Hematopoietic multipotent progenitor cell treated with erythropoietin and hydrocortisone succinate and interleukin-3 and kit ligand, for 4 days (in vitro differentiated cells): ENCODE measurements at places on chromosomes 4 and X.

- DNase-seq, result no peak
Measured at GRCh38 chr4:187212446-187213080, 488.9 kb upstream of the FAT1 start.

DNA sequence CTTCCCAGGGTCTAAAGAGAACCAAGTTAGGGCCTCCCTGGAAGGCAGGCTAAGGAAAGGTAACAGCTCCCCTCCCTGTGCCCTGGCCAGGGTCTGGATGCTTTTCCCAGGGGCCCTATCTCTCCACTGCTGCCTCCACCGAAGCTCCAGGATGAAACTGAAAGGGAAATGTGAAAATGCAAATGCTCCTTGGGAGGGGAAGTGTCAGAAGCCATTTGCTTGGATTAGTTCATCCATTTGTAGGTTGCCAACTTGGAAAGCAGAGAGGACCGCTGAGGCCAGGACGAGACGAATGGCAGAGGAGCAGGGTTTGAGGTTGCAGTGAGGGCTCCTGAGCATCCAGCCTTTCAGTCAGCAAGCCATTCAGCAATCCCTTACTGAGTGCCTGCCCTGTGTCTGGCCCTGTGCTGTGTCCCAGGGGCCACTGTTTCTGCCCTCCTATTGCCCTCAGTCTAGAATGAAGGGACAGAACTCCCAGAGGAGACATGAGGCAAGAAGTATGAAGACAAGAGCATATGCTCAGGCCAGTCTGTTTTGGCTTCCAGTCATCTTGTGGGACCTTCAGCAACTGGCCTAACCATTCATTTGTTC lies 45.9 kb upstream of the PGRMC1 start:
- DNase-seq, result no peak

DNA sequence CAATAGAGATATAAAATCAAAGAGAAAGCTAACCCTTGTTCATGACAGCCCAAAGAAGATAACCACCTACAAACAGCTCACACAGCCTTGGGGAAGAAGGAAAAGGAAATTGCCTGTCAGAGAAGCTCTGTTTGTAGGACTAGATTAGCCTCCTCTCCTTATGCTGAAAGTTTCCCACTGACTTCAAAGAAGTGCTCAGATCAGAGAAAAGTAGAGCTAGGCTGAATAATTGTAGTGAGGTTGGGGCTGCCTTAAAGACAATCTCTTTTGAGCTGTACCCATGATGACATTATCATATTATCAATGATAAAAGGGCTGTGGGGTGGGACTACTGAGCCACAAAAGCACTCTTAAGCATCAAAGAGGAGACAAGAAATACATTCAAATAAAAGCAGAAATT lies 223.0 kb upstream of the GALNT7 start:
- DNase-seq, result no peak

GRCh38 chr4:163693776-163694175 lies 199.3 kb downstream of the TMA16 start:
- no peak for DNase-seq

DNA sequence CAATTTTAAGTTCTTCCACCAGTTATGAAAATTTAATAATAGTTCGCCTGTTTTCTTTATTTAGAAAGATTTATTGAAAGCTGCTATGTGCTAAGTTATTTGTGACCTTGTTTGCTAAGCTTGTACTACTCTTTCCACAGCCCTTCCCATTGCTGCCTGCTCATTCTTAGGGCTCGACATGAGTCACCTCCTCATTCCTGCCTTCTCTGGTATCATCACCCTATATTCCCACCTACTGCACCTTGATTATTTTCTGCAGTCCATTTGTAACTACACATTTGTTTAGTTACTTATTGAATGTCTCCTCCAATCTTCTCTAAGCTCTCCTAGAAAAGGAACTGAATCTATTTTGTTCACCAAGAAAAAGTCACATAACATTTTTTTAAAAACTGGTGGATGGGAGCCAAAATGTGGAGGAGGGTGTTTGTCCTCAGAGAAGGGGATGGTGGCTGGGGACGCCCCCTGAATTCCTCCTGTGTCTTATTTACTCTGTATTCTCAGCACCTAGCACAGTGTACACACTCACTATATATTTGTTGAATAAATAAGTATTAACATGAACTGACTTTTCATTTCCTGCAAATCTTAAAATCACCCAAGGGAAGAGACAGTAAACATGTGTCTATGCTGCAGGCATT lies 3.7 kb upstream of the RAB9A start:
- DNase-seq, result no peak

GRCh38 chr4:20995610-20996009 lies 295.4 kb downstream of the PACRGL start:
- no peak for DNase-seq

DNA sequence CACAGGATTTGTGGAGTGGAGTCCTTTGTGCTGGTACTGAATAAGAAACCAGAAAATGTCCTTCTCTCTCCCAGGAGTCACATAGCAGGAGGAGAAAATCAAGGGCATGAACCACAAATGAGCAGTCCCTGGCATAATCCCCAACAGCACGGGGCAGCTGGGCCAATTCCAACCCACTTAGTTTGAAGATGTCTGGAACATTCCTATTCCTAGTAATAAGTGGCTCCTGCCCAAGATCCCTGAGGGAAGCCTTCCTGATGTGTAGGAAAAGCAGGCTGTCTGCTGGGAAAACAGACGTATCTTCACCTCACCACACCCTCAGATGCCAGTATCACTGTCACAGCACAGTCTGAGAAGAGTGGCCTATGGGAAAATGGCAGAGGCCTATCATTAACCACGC lies 182.8 kb upstream of the MAP3K15 start:
- no peak for DNase-seq

DNA sequence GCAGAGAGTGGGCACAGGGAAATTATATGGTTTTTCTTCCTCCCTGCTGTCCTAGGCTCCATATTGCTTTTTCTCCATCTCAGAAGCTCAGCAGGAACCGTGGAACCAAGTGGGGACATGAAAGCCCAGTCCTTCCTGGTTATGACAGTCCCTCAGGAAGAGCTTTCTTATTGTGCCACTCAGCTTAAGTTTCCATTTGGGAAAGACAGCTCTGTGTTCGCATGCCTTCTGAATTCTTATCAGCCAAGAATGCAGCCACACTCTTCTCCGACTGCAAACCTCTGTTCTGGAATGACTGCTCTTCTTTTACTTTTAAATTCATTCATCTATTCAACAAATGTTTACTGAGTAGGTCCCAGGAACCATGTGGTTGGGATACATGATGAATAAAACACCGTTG lies 58.0 kb upstream of the PPARGC1A start:
- no peak for DNase-seq

GRCh38 chrX:13087322-13088155 lies 43.1 kb upstream of the FAM9C start:
- peak; percentile 84 for DNase-seq

DNA sequence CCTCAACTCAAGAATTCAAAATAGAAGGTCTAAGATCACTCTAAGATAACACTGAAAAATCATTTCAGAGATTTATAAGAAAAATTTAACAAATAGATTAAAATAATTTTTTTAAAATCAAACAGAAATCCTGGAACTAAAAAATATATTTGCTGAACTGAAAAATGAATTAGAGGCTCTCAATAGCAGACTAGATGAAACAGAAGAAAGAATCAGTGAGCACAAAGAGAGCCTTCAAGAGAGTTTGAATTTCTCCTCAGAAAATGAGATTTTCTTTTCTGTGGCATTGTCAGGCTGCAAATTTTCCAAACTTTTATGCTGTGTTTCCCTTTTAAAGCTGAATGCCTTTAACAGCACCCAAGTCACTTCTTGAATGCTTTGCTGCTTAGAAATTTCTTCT lies 335.0 kb upstream of the SLC7A11 start:
- DNase-seq, result no peak

- peak; percentile 5 for DNase-seq
Measured at GRCh38 chr4:145103496-145103895, 5.4 kb downstream of the ABCE1 start.

DNA sequence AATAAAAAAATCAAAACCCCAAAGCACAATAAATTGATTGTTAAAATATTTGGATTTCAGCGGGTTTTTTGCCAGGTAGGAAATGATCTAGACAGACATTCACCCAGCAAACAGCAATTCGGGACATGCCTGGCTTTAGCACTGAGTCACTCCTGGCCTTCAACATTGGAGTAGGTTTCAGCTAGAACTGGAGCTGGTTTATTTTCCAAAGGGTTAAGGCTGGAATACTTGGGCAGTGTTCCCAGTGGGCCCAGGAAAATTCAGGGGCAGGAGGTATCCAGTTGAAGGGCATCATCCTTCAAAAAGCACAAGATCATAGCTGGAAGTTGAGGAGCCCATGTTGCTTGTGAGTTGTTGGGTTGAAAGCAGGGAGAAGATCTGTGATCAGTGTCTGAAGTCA lies 41.0 kb downstream of the TXLNG start:
- no peak for DNase-seq

GRCh38 chr4:8235224-8235623 lies 34.3 kb upstream of the HTRA3 start:
- no peak for DNase-seq

GRCh38 chr4:169369634-169370033 lies 98.9 kb upstream of the SH3RF1 start:
- peak; percentile 8 for DNase-seq

GRCh38 chrX:21740329-21741274 lies 17.3 kb downstream of the SMPX start:
- no peak for DNase-seq

GRCh38 chrX:118717678-118718391 lies 9.6 kb upstream of the IL13RA1 start:
- DNase-seq, result peak; percentile 63

DNA sequence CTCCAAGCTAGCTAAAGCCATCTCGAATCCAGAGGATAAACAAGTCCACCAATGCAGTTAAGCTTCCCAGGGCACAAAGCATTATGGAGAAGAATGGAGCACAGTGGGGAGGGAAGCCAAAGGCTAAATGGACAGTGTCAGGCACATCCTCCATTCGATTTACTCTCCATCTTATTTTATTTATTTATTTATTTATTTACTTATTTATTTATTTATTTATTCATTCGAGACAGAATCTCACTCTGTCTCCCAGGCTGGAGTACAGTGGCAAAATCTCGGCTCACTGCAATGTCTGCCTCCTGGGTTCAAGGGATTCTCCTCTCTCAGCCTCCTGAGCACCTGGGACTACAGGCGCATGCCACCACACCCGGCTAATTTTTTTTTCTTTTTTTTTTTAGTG lies 26.3 kb upstream of the EIF4E start:
- no peak for DNase-seq

DNA sequence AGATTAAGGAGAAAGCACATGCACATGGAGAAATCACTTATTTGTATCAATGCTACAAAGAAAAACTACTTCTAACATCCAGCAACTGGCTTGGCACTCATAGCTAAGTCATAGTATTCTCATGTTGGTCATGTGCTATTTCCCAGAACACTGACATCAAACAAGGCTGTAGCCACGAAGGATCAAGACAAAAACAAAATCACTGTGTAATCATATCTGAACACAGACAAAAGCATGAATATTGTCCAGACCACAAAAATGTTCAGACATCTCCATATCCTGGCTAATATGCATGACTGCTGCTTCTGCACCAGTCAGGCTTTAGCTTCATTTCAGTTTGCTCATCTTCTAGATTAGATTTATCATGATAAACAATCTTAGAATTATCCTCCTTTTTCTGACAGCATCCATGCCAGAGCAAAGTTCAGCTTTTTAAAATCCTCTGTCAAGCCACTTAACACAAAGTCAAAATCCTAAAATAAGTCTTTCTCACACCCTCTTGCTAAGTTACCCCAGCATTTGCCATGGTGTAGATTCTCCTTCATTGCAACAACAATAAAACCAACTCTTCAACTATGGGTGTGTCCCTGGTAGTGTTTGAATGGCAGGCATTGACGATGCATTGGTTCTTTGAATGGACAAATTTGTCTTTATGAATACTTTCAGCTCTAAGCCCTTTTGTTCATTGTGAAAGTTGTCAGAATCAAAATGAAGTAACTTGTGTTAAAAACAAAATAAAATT lies 39.1 kb upstream of the NPFFR2 start:
- no peak for DNase-seq

- DNase-seq, result no peak
Measured at GRCh38 chr4:41473176-41473575, 64.8 kb upstream of the LIMCH1 start.

DNA sequence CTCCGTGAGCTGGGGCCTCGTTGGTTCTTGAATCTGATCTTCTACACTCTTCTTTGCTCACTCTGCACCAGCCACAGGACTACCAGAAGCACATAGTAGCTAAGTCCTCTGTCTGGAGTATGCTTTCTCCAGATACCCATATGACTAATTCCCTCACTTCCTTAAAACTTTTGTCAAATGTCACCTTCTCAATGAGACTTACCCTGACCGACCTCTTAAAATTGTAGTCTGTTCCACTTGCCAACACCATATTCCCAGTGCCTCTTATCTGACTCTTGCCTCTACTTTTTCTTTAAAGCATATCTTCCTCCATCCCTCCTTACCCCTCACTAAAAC lies 10.0 kb downstream of the PARM1 start:
- DNase-seq, result no peak

- no peak for DNase-seq
Measured at GRCh38 chr4:124980276-124980752, 267.8 kb upstream of the ANKRD50 start.

DNA sequence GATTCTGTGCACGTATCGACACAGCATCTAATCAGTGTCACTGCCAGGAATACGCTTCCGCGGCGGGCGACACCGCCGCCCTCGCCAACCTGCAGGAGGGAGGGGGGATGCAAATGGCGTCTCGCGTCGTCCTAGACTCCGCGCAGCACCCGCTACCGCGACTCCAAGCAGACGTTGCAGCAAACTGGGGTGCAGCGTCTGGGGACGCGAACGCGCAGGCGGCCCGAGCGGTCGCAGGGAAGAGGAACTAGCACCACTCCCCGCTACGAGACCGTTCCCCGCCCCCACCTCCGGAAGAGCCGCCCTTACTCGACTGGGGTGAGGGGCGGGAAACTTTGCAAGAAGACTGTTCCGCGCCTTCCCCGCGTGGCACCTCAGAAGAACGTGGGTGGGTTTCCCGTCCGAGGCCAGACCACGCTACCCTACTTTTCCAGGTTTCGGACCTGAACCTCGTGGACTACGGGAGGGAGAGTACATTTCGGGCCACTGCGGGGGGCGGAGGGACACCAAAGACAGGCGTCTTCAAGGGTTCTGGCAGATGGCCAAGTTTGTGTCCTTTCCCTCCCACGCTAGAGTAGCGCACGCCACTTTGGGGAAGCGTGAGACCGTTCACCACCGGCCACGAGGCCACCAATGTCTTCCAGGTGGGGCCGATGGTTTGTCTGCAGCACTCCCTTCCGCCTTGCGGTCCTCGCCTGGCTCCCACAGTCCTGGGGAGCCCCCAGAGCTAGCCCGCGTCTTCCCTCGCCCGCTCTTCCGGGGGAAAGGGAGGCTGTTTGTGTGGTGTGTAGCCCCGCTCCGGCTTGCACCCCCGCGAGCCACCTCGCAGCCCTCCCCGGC lies 78.0 kb upstream of the BCOR start:
- DNase-seq, result peak; percentile 94
